ENCODE measurements at places on chromosomes 3 and 15.

GRCh38 chr3:58005669-58006068 lies 2.6 kb upstream of the FLNB start:
- DNase-seq: no peak

DNA sequence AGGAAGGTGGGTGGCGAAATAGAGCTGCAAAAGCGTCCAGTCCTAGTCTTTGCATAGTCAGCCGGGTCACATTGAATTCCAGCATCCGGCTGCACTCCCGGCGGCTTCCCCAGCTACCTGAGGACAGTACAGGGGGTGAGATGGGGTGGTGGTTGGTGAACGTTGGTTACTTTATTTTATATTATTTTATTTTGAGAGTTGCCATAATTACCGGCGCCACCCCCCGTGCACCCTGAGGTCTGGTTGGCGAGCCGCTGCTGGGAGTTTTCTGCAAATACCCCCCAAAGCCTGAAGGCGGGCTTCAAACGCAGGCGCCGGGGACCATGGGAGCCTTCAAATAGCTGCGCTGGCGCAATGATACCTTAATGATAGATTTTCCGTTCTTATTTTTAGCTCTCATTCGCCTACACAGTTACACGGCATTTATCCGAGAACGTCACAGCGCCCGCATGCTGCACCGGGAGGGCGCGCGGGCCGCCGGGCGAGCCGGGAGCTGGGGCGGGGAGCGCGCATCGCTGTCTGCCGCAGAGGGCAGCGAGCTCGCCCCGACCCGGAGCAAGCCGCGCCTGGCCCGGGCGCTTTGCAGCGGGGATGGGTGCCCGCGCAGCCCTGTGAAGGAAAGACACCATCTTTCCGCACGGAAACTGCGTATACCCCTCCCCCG lies 756 bp upstream of the RASGRF1 start:
- DNase-seq: peak; percentile 59

GRCh38 chr3:46943237-46944187 lies 33.0 kb downstream of the CCDC12 start:
- DNase-seq: no peak

- DNase-seq: no peak
Measured at GRCh38 chr3:107945417-107946094, 145.3 kb downstream of the CD47 start.

Measured in head of caudate nucleus (tissue), 42 donors.